ENCODE measurements at places on chromosomes 12 and 14. TPM values are rescaled to one million over a fixed set of nuclear protein-coding genes. Genes with fewer than 3 reads are reported as not detected.

Gene PTPRR
- total RNA-seq, result 3.4 TPM

Gene PPP1R1A
- not detected for total RNA-seq

Gene TAS2R31
- 1.5 TPM for total RNA-seq

Gene LRIG3
- 51.8 TPM for total RNA-seq

Gene INSM2
- total RNA-seq, result not detected

Gene CLEC4E
- total RNA-seq, result not detected

Gene OVCH1
- total RNA-seq, result not detected

Gene LRRC43
- total RNA-seq, result not detected

Gene SPATS2
- 44.6 TPM for total RNA-seq

Gene TAS2R30
- 1.6 TPM for total RNA-seq

Gene LYZ
- total RNA-seq, result not detected

Gene CLEC2B
- total RNA-seq, result 70.8 TPM

Gene CCDC198
- not detected for total RNA-seq

Gene DCN
- 71.4 TPM for total RNA-seq

Gene GALNT9
- total RNA-seq, result not detected

Gene NRL
- total RNA-seq, result 1.4 TPM

Gene KRT71
- not detected for total RNA-seq

Gene DBX2
- total RNA-seq, result not detected

Gene IFT43
- 20.5 TPM for total RNA-seq

Gene MSRB3
- 47.2 TPM for total RNA-seq

Gene MIP
- total RNA-seq, result not detected

Gene PMEL
- not detected for total RNA-seq

Gene MANSC1
- 0.22 TPM for total RNA-seq

Gene KLHDC1
- 1.3 TPM for total RNA-seq

Gene FAM90A1
- not detected for total RNA-seq

Gene SETD1B
- 1.7 TPM for total RNA-seq

Gene NPFF
- total RNA-seq, result not detected

Gene P2RX7
- 3.1 TPM for total RNA-seq

Gene WDHD1
- total RNA-seq, result 21.2 TPM

Gene TAS2R8
- total RNA-seq, result not detected

Gene SSTR1
- total RNA-seq, result not detected

Gene SERPINA12
- total RNA-seq, result not detected

Gene PLA2G1B
- not detected for total RNA-seq

Gene IQSEC3
- total RNA-seq, result not detected

Gene ADCY6
- 22.9 TPM for total RNA-seq

Gene CFAP73
- total RNA-seq, result not detected

Gene FOXA1
- total RNA-seq, result 0.87 TPM

Gene TBK1
- 35.4 TPM for total RNA-seq

Gene FAM186B
- total RNA-seq, result 0.06 TPM

Gene KRT3
- 0.08 TPM for total RNA-seq

Gene CACNA1C
- 17.0 TPM for total RNA-seq

Gene LIMA1
- total RNA-seq, result 199 TPM

Gene KRT74
- not detected for total RNA-seq

Gene TMEM117
- 8.2 TPM for total RNA-seq

Gene RALGAPA1
- total RNA-seq, result 19.9 TPM

Gene DTX3
- 187 TPM for total RNA-seq

Gene OR10AD1
- total RNA-seq, result not detected

Gene TRIM9
- 0.16 TPM for total RNA-seq

Gene KLRC3
- total RNA-seq, result not detected

Gene DAO
- total RNA-seq, result not detected

Gene SRRM4
- total RNA-seq, result not detected

Gene LRFN5
- not detected for total RNA-seq

Gene MAP3K9
- 0.22 TPM for total RNA-seq

Gene NUAK1
- 60.6 TPM for total RNA-seq

Gene DYRK2
- total RNA-seq, result 9.9 TPM

Gene CCDC196
- total RNA-seq, result not detected

Gene A2ML1
- total RNA-seq, result not detected

Gene BCL11B
- total RNA-seq, result 2.6 TPM

Gene RNF212B
- total RNA-seq, result not detected
